Kidney epithelial cell (primary cell): ENCODE measurements at places on chromosomes 5 and 9. TPM values are rescaled to one million over a fixed set of nuclear protein-coding genes. Genes with fewer than 3 reads are reported as not detected.
A peak's percentile ranks its signal among the peaks of the same experiment; 100 is the strongest.

- no peak for DNase-seq
Observed at GRCh38 chr5:152855441-152855840, 450.4 kb upstream of the NMUR2 start.

DNA sequence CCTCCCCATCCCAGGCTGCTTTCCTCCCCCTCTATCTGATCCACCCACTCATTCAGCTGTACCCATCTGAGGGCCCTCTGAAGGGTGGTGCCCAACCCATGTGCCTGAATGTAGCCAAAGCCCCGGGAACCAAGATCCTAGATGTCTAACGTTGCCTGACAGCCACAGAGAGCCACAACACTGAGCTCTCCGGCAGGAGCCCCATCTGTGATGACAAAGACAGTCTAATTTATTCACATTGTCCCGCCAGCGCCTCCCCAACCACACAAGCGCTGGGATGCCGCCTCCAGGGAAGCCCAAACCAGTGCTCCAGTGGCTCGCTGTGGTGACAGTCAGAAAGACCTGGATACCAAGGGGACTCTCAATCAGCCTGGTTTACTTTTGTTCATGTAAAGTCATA is 8.4 kb downstream of the IGFBPL1 start:
- DNase-seq: no peak

DNA sequence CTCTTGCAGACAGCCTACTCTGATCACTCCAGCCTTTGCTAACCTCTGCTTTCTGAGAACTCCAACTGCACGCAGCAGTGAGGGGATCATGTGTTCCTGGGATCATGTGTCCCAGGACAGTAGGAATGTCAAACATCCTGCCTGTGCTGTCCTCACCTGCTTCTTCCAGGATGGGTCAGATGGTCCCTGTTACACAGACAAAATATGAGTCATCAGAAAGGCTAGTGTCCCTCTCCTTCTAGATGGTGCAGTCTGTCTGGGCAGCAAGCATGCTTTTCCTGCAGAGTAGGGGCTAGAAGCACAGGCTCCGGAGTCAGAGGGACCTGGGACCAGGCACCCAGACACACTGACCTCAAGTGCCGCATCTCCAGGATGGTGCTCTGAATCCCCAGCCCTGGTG is 20.1 kb upstream of the SLC25A48 start:
- DNase-seq: no peak

- no peak for DNase-seq
Observed at GRCh38 chr9:38313421-38313820, 79.1 kb upstream of the ALDH1B1 start.

GRCh38 chr5:137320056-137321045 is 178.8 kb downstream of the SPOCK1 start:
- no peak for DNase-seq

DNA sequence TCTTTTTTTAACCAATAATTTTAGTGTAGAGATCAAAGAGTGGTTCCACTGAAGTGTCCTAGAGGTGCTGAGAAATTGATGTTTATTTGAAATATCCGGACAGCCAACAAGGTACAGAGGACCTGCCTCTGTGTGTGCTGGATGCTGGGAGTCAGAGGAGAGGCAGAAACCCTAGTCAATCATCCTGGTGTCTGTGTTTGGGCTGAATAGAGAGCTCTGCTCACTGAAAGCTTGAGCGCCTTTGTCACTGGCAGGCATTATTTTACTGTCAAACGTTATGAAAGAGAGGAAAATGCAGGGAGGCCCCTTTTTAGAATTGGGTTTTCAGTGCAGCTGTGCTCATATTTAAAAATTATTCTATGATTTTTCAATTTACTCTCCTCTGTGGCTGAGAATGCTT is 480.3 kb upstream of the TYRP1 start:
- DNase-seq: no peak

GRCh38 chr5:140219068-140219991 is 44.3 kb downstream of the CYSTM1 start:
- no peak for DNase-seq

DNA sequence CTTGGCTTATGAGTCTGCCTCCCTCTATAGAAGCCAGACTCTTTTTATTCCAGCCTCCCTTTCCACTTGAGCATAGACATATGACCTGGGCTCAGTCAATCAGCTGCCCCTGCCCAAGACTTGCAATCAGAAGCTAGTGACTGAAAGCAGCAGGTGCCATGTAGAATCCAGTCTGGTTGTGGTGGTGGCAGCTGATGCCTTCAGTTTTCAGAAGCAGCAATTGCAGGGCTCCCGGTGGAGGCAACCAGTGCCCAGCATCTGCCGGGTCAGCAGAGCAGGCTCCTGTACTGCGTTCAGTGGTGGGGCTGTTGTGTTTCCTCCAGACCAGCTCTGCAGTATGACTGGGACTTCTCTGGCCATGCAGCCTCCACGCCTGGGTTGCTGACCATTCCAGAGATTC is 53.9 kb upstream of the PALM2AKAP2 start:
- no peak for DNase-seq

DNA sequence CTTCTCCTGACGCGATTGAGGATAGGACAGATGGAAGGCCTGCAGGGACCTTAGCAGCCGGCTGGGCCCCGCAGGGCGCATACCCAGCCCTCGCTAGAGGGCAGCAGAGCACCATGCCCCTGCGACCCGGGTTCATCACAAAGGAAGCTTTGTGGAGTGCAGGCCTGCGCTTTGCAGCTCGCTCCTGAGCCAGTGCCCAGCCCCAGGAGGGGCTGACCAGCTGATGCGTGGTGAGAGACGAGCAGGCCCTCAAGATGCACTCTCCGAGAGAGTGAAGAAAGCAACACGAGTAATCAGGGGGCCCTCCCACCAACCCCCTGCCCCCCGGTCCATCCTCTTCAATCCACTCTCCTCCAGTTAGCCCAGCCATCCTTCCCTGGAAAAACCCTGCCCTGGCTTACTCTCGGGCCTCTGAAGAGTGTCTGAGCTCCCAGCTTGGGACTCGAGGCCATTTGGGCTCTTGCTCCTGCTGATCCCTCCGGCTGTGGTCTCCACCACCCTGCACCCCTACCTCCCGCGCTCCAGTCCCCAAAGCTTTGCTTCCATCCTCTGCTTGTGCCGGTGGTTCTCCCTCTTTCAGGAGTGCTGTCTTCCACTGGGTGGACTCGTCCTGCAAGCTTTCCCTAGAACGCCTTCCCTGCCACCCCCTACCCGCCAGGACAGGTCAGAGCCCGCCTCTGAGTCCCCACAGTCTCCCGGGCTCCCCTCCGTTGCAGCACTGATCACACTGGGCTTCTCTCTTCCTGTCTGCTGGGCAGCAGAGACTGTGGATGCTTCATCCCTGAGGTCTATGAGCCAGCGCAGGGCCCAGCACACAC is 9.1 kb upstream of the KIF12 start:
- DNase-seq: no peak

GRCh38 chr9:135224286-135224877 is 136.9 kb downstream of the OLFM1 start:
- no peak for DNase-seq

GRCh38 chr5:7242118-7242710 is 153.7 kb upstream of the ADCY2 start:
- no peak for DNase-seq

DNA sequence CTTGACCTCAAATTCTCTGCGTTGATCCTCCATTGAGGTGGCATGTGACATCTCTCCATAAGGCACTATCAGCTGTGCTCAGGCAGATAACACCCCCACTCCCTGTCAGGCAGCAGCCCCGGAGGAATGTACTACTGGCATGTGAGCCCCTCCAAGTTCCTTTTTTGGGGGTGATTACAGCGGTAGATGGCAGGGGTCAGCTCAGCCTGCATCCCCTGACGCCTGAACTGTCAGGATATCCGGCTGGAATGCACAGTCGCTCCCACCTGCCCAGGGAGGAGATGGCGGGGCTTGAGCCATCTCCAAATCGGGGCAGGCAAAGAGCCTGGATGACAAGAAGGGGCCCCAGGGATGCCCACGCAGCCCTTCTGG is 40.8 kb downstream of the FAM78A start:
- no peak for DNase-seq

DNA sequence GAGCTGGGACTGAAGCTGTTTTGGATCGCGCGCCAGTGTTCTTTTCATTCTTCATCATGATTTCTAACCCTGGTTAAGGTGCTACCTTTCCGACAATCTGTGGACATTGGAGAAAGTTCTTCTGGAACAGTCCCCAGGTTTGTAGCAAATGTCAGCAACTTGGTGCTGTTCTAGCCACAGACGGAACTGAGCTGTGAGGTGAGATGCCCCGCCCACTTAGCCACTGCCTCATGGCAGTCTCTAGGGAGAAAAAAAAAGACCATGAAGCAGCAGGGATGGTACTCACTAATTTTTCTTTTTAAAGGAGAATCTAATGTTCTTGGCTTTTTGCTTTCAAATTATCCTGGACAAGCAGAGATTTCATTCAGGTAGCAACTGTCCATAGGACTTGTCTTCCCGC is 72.1 kb upstream of the STK32A start:
- no peak for DNase-seq

GRCh38 chr5:170534177-170534576 is 30.4 kb downstream of the KCNIP1 start:
- no peak for DNase-seq

DNA sequence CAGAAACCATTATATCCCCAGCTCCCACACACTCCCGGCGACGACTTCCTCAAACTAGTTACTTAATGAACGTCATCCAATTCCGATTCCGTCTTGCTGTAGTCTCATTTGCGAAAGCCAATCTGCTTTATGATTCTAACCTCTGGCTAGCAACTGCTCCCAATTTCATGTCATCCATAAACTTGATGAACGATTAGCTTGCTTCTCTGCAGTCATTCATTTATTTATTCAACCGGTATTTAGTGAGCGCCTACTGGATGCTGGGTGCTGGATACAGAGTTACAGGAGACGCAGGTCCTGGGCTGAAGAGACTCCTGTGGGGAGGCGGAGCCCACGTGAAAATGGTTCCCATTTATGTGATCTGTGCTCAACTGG is 46.2 kb downstream of the TSPAN17 start:
- no peak for DNase-seq

DNA sequence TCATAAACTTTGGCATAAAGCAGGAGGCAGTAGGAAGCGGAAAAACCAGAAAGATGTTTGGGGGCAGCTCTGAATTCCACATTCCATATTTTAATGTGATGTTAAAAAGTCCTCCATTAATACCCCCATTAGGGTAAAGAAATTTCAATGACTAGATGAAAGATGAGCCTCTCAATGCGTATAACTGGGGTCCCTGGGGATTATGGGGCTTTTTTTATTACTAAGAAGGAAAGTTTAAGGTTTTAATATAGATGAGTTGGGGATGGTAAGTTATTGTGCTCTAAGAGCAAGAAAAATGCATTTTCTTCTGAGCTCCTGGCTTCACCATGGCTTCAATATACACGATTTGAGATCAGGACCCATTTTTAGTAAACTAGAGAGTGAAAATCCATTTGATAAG is 321.9 kb downstream of the CDK5RAP2 start:
- no peak for DNase-seq

DNA sequence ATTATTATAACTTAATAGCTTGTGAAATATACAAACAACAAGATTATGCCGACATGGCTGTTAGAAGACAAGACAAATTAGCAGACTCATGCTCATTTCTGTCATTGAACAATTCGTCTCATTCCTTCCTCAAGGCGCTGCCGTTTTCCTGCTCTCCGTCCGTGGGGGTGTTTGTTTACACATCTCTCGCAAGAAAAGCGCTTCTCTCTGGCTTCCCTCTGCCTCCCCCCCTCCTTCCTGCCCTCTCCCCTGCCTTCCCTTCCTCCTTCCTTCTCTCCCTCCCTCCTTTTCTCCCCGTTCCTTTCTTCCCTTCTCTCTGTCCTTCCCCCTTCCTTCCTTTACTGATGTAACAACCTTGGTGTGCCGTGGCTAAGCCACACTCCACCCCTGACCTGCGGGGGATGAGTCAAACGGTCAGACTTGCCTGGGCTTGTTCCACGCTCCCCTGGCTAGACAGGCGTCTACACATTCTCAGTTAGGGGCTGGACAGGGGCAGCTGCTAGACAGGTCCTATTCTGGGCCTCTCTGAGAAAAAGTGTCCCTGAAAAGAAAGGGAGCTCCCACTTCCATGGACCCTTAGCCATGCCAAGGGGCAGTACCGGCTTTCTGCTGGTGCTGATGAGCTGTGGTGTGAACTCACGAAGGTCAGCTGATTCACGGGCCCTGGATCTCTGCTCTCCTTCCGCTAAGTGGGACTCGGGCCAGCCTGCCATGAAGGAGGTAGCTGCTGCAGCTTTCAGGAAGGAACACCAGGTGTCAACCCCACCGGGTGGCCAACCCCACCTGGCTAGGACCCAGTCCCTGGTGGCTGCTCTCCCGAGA is 32.0 kb upstream of the SPTLC1 start:
- DNase-seq: peak; percentile 82

- peak; percentile 65 for DNase-seq
Observed at GRCh38 chr5:78526049-78526525, 122.5 kb downstream of the LHFPL2 start.

DNA sequence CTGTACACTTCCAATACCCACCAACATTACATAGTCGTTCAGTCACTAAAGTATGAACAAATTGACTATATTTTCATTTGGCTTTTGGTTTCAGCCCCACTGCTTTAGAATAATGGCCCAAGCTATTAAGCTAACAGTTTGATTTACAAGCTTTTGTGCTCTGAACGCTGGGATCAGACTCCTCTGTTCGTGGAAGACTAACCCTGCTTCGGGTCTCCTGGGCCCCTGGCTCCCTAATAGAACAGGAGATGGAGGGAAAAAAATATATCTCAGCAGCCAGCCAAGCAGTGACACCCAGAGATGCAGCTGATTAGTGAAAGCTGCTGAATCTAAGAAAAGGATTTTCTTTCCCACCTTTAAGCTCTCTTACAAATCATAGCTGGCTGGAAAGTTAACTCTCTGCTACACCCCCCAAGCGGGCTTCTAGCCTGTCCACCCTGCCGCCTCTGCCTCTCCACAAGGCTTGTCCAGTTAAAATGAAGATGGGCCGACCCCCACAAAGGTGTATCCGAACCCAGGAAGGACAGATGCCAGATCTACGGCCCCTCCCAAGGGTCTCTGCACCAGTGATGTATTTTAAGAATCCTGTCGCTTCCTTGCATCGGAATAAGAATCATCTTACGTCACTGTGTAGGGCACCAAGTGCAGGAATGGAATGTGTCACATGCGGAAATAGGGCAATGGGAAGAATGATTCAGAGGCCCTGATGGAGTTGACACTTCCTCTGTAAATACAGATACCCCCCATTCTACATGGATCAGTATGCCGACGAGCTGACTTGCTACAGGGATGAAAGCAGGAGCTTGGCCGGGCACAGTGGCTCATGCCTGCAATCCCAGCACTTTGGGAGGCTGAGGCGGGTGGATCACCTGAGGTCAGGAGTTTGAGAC is 33.4 kb upstream of the BARHL1 start:
- peak; percentile 19 for DNase-seq

SARDH gene
- total RNA-seq: 0.75 and 1.8 TPM in 2 replicates

BHMT gene
- total RNA-seq: 0.14 and 0.88 TPM in 2 replicates

BARX1 gene
- not detected in 2 replicates for total RNA-seq

NFX1 gene
- 24.3 and 24.5 TPM in 2 replicates for total RNA-seq

IL7R gene
- 1.6 and 4.0 TPM in 2 replicates for total RNA-seq

PIGO gene
- 21.1 and 27.8 TPM in 2 replicates for total RNA-seq

C9orf43 gene
- total RNA-seq: 0.88 and 1.4 TPM in 2 replicates
